ENCODE measurements at places on chromosomes 16 and 17. TPM values are rescaled to one million over a fixed set of nuclear protein-coding genes. Genes with fewer than 3 reads are reported as not detected.

GRCh38 chr16:82016964-82017363 lies 5.7 kb upstream of the SDR42E1 start:
- H3K4me3 ChIP-seq, result no peak overlapping the region
- H3K27ac ChIP-seq, result no peak overlapping the region
- DNase-seq, result no peak
- H3K27me3 ChIP-seq, result peaks cover 29% of the 10 kb centered on the region
- H3K36me3 ChIP-seq, result no peaks in the 10 kb centered on the region

DNA sequence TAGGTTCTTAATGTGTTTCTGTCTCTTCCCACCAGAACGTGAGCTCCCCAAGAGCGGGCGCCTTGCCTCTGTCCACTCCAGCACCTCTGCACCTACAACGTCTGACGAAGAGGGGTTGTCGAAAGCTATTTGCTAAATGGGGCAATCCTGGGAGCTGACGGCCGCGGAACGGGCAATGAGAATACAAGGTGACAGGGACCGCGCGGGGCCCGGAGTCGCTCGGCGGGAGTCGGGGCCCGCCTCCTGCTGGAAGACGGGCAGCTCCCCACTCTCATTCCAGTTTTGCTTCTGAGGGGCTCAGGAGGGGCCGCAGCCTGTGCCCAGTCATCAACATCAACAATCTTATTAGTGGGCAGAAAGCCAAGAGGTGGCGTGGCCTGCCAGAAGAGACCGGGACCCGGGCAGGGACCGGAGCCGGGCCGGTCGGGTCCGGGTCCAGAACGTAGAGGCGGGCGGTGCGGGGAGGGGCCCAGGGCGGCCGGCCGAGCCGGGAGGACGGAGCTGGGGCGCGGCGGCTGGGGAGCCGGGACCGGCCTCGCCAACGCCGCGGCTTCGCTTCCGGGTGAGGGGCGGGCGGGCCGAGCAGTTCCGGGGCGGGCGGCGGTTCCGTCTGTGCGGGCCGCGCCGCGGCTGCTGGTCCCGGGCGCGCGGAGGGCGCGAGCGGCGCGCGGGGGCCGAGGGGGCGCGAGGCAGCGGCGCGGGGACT lies at the start of gene MOSMO:
MOSMO (plus strand) TSS at position 603 of the 706 bp plus-strand sequence. CDS start 191 bp downstream, outside the sequence.
- H3K4me1 ChIP-seq, result peaks cover 16% of the 10 kb centered on the region
- H3K27ac ChIP-seq, result peak within 1 kb of the TSS; percentile 76
- H3K36me3 ChIP-seq, result no peaks in the 10 kb centered on the region

GRCh38 chr17:67666710-67667109 lies 51.0 kb upstream of the NOL11 start:
- H3K4me1 ChIP-seq, result peaks cover 7% of the 10 kb centered on the region
- H3K4me3 ChIP-seq, result no peak overlapping the region
- H3K27me3 ChIP-seq, result no peaks in the 10 kb centered on the region
- peaks cover 6% of the 10 kb centered on the region for H3K36me3 ChIP-seq
- no peak for DNase-seq

DNA sequence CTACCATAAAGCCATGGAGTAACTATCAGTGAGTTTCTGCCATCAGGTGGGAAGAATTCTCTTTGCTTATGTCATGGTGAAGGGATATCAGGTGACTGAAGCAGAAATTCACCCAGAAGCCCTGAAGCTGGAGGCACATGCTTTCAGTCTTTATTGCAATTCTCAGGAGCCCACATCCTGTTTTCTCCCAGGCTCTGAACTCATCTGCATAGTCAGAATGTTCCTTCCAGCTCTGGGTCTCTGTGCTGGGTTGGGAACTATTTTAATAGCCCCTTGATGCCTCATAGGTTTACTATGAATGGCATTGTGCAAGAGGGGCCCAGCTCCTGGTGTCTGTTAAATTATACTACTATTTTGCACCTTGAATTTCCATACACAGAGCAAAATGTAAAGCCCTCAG lies 198.4 kb upstream of the SOX9 start:
- no peak for DNase-seq
- no peaks in the 10 kb centered on the region for H3K36me3 ChIP-seq
- H3K4me1 ChIP-seq, result peaks cover 6% of the 10 kb centered on the region

- H3K4me3 ChIP-seq, result no peak overlapping the region
- no peak for DNase-seq
- H3K36me3 ChIP-seq, result no peaks in the 10 kb centered on the region
- no peaks in the 10 kb centered on the region for H3K27me3 ChIP-seq
These were observed 547.0 kb downstream of the MAF start for GRCh38 chr16:79053577-79053976.

CES1 gene
- not detected for total RNA-seq

GRCh38 chr16:13892301-13892700 lies 27.7 kb upstream of the ERCC4 start:
- H3K27me3 ChIP-seq, result peaks cover 24% of the 10 kb centered on the region

DNA sequence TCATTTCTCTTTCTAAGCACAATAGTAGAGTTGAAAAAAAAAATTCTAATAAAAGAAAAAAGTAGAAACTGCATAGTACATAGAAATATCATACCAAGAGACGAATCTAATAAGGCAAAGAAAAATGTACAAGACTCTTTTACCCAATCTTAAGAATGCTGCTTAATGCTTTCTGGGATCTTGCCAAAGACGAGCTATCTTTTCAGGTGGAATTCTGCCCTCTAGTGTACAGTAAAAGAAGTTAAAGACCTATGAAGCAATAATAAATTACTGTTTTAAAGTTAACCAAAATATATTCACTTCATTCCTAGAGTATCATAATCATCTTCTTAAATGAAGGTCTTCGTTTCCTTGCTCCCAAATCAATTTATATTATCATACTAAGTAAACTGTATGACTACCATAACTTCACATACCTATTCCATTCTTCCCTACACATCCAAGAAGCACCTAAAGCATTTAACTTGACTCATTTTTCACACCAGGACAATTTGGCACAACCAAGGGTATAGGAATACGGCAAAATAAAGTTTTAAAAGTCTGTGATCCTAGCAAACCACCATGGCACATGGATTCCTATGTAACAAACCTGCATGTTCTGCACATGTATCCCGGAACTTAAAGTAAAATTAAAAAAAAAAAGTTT lies 47.7 kb downstream of the CFDP1 start:
- no peak for DNase-seq
- no peak overlapping the region for H3K4me3 ChIP-seq
- peaks cover 23% of the 10 kb centered on the region for H3K4me1 ChIP-seq
- H3K27ac ChIP-seq, result peak overlapping the region; percentile 32
- no peaks in the 10 kb centered on the region for H3K27me3 ChIP-seq
- peaks cover 3% of the 10 kb centered on the region for H3K36me3 ChIP-seq

GRCh38 chr16:57775661-57776469 lies 26.4 kb downstream of the KIFC3 start:
- peaks cover 4% of the 10 kb centered on the region for H3K4me1 ChIP-seq
- no peak overlapping the region for H3K4me3 ChIP-seq
- no peak overlapping the region for H3K27ac ChIP-seq
- no peak for DNase-seq

- no peaks in the 10 kb centered on the region for H3K36me3 ChIP-seq
- H3K4me1 ChIP-seq, result no peaks in the 10 kb centered on the region
- H3K4me3 ChIP-seq, result no peak overlapping the region
These were observed 88.8 kb downstream of the MRM1 start for GRCh38 chr17:36690190-36690589.

OTOP3 gene
- not detected for total RNA-seq

SP2 gene
- total RNA-seq, result 18.0 TPM

SLC2A4 gene
- total RNA-seq, result 1.8 TPM

CLEC18B gene
- 1.1 TPM for total RNA-seq

DNA sequence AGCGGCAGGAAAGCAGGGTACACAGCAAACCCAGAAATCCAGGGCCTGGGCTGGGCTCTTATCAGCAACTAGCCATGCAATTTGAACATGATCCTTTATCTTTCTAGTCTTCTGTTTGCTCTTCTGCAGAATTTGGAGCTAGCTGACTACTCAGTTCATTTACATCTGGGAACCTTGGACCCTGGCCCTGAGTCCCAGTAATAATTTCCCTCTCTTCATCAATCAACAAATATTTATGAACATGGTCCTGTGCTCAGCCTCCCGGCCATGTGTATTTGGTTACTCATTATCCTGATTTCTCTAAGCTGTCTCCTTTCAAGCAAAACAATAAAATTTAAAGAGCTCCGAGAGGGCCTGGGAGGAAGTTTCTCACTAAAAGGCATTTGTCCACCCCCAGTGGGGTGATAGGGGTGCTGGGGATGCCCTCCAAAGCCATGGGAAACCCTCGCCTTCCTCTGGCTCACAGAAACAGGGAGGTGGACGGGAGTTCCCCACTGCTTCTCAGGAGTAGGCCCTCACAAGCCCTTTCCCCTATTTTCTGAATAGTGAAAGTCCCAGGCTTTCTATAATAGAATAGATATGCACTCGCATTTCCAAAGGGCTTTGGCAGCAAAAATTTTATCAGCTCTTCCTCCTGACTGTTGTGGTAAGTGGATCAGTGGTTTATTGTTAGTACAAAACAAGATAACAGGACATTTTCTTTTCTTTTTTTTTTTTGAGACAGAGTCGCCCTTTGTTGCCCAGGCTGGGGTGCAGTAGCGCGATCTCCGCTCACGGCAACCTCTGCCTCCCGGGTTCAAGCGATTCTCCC lies 6.9 kb upstream of the WDR59 start:
- DNase-seq, result no peak
- peak overlapping the region; percentile 72 for H3K27ac ChIP-seq
- H3K27me3 ChIP-seq, result no peaks in the 10 kb centered on the region

GRCh38 chr17:28470914-28471366 lies 2.5 kb upstream of the SLC13A2 start:
- no peak overlapping the region for H3K4me3 ChIP-seq
- no peak overlapping the region for H3K27ac ChIP-seq
- no peaks in the 10 kb centered on the region for H3K36me3 ChIP-seq
- DNase-seq, result no peak
- peaks cover 15% of the 10 kb centered on the region for H3K4me1 ChIP-seq

DNA sequence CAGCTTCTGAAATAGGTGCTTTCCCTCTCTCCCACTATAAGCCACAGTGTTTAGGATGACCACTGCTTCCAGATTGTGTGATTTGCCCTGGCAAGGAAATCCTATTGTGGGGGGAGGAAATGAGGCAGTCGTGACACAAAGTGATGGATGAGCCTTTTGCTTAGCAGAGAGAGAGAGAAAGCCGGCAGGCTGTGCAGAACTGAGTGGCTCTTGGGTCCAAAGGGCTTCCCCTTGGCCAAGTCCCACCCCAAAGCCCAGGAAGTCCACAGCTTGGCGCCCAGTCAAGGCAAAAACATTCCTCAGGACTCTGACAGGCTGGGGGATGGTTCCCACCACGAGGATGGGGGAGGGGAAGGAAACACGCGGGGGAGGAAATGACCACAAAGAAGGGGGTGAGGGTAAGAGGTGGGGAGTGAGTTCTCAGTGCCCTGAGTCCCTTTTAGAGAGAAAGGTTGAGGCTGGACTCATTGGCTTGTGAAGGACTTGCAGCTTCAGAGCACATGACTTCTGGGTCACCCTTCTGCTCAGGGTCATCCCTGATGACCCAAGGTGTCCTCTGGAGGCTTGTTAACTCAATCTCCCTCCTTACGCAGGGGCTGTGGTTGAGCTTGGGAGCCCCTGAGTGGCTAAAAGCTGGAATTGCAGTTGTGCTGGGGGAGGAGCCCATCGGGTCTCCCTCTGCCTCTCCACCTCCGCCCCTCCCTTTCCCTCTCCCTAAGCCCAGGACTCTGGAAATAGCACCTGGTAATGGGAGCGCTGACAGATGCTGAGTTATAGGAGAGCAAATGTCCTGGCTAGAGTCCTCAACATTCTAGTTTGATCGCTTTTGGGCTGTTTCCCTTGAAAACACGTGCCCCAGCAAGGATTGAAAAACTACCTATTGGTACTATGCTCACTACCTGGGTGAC lies 10.3 kb upstream of the MSL1 start:
- peaks cover 80% of the 10 kb centered on the region for H3K4me1 ChIP-seq
- peak overlapping the region; percentile 27 for H3K4me3 ChIP-seq
- H3K36me3 ChIP-seq, result no peaks in the 10 kb centered on the region
- no peaks in the 10 kb centered on the region for H3K27me3 ChIP-seq

SLC6A2 gene
- 0.18 TPM for total RNA-seq

HOXB9 gene
- 34.4 TPM for total RNA-seq

- peaks cover 33% of the 10 kb centered on the region for H3K36me3 ChIP-seq
- H3K4me1 ChIP-seq, result peaks cover 38% of the 10 kb centered on the region
- no peak overlapping the region for H3K27ac ChIP-seq
These were observed 171.7 kb downstream of the KATNIP start for GRCh38 chr16:27721531-27722181.

- peak overlapping the region; percentile 44 for H3K27ac ChIP-seq
- no peaks in the 10 kb centered on the region for H3K27me3 ChIP-seq
- no peak for DNase-seq
- no peaks in the 10 kb centered on the region for H3K36me3 ChIP-seq
These were observed 97.7 kb downstream of the ZNF18 start for GRCh38 chr17:11899537-11899942.

- H3K4me1 ChIP-seq, result no peaks in the 10 kb centered on the region
- peaks cover 67% of the 10 kb centered on the region for H3K27me3 ChIP-seq
- DNase-seq, result no peak
These were observed 55.5 kb upstream of the CPHXL start for GRCh38 chr16:75781683-75782343.

- no peaks in the 10 kb centered on the region for H3K36me3 ChIP-seq
- no peak overlapping the region for H3K4me3 ChIP-seq
- H3K27me3 ChIP-seq, result peaks cover 2% of the 10 kb centered on the region
These were observed 8.6 kb downstream of the TBC1D26 start for GRCh38 chr17:15740570-15741120.

- H3K4me3 ChIP-seq, result no peak overlapping the region
- no peaks in the 10 kb centered on the region for H3K27me3 ChIP-seq
- H3K4me1 ChIP-seq, result peaks cover 26% of the 10 kb centered on the region
- no peak for DNase-seq
- H3K36me3 ChIP-seq, result peaks cover 10% of the 10 kb centered on the region
These were observed 67.3 kb upstream of the PLCG2 start for GRCh38 chr16:81711657-81712319.

ZNF624 gene
- 11.7 TPM for total RNA-seq

- peaks cover 13% of the 10 kb centered on the region for H3K4me1 ChIP-seq
- no peaks in the 10 kb centered on the region for H3K36me3 ChIP-seq
- no peak overlapping the region for H3K27ac ChIP-seq
- H3K27me3 ChIP-seq, result no peaks in the 10 kb centered on the region
These were observed 10.8 kb downstream of the TMEM235 start for GRCh38 chr17:78242024-78242742.

GRCh38 chr17:47980541-47980940 lies 9.6 kb downstream of the CDK5RAP3 start:
- no peak overlapping the region for H3K4me3 ChIP-seq
- peaks cover 38% of the 10 kb centered on the region for H3K36me3 ChIP-seq
- H3K27ac ChIP-seq, result no peak overlapping the region
- H3K4me1 ChIP-seq, result peaks cover 13% of the 10 kb centered on the region
- H3K27me3 ChIP-seq, result no peaks in the 10 kb centered on the region

C1QBP gene
- 92.9 TPM for total RNA-seq

ACSF2 gene
- 107 TPM for total RNA-seq

GRCh38 chr17:1916963-1917715 lies 87.3 kb downstream of the RPA1 start:
- peaks cover 40% of the 10 kb centered on the region for H3K27me3 ChIP-seq
- no peaks in the 10 kb centered on the region for H3K36me3 ChIP-seq
- H3K4me1 ChIP-seq, result no peaks in the 10 kb centered on the region
